ENCODE measurements at places on chromosomes 11 and 22.

GRCh38 chr22:35451592-35451991, 51.7 kb downstream of the MCM5 start:
- DNase-seq, result no peak

DNA sequence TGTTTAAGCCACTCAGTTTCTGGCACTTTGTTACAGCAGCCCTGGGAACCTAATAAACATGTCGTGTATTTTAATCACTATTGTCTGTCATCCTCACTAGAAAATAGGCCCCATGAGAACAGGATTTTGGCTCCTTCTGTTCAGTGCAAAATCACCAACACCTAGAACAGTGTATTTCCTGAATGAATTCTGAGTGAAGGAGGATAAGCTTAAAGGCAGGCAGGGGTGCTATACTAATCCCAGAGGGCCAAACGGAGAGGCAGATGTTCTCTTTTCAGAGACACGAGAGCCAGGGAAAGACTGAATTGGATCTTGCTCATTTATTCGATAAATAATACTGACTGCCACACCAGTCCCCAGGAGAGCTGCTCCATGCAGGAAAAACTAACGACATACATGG, 10.4 kb downstream of the SMCO4 start:
- DNase-seq, result no peak

GRCh38 chr11:122686111-122686510, 30.6 kb downstream of the UBASH3B start:
- DNase-seq, result no peak

DNA sequence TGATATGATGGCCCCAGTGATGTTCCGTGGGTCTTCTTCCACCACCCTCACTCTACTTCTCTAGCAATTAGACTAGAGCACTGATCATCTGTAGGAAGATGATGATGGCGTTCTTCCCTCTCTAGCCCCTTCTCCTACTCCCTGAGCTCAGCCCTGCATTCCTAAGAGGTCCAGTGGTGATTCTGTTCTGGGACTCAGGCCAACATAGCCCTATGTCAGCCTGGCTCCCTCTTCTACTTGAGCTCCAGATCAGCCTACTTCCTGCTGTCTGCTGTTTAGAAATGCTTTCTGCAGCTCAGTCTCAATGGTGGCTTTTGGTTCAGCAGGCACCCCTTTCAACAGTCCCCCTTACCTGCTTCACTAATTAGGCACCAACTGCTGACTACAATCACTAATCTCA, 86.1 kb upstream of the ZBED5 start:
- DNase-seq, result no peak

DNA sequence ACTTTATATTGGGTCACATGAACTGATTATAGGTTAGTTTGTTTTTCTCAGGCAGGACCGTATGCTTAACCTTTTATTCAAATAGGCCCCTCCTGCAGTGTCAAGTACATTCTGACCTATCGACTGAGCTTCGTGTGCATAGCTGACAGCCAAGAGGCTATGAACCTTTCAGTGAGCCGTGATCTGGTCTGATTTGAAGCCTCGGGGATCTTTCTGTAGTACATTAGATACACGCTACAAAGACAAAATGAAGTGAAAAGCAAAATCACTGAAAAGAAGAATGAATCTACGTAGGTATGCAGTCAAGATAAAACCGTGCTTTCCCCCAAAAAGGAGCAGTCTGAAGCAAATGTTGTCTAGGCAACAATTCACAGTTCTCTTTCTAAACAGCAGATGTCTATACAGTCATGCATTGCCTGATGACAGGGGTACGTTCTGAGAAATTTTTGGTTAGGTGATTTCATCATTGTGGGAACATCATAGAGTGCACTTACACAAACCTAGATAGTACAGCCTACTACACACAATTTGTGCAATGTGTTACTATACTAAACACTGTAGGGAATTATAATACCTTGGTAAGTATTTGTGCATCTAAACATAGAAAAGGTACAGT, 18.1 kb downstream of the JHY start:
- DNase-seq, result no peak

GRCh38 chr11:118142809-118143208, 9.8 kb downstream of the SCN4B start:
- no peak for DNase-seq

DNA sequence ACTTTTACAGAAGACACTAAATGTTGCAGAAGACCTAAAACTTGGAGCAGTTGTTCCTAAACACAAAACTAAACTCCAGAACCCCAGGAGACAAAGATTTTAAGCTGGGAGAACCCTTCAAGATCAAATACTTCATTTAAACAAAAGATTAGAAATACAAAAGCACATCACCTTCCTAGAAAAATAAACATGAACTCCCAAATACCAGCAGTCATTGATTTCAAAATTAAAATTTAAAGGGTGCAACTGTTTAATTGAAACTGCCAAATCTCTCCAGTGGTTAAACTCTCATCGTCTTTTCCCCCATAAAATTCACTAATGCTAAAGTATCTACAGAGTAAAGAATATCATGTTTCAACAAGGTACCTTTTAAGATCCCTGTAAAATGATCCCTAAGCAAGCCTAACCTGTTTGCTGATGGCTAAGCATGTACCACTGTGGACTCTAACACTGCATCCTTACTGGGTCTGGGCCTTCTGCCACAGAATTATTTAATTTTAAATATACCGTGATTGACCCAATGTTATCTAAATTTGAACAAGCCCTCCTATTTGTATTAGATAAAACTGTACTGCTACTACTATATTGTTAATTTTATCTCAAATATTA, 53.7 kb upstream of the CCDC34 start:
- no peak for DNase-seq

DNA sequence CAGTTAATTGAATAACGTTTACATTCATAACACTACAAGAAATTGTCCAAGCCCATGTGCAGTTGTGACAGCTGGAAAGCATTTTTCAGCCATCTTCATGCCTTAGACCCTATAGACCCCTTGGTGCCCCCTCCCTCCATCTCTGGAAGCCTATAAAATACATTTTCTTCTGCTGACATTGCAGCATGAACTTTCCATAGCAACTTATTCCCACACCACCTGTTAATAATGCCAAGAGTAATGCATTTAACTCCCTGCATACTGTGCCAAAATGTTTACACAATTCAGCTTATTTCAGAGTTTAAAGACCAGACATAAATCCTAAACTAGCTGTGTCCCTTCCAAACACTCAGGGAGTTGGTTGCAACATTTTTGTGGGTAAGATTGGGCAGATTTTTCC, 143.0 kb upstream of the ARHGAP20 start:
- DNase-seq, result no peak

DNA sequence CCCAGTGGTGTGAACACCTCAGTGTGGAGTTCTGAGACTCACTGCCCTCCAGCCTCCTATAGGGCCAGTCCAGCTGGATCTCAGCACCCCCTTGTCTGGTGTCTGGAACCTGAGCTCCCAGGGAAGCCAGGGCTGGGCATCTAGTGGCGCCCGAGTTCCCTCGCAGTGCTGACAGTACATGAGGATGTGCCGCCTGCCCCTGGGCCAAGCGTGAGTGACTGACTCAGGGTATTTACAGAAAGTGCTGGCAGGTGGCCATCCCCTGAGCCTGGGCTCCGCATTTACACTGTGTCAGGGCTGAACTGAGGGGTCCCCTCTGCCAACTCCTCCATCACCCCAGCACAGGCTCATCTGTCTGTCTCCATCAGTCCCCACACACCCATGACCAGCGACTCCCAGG, 185.3 kb downstream of the BRD1 start:
- DNase-seq, result no peak

GRCh38 chr22:41831383-41831782, 1.5 kb upstream of the SREBF2 start:
- DNase-seq, result no peak

DNA sequence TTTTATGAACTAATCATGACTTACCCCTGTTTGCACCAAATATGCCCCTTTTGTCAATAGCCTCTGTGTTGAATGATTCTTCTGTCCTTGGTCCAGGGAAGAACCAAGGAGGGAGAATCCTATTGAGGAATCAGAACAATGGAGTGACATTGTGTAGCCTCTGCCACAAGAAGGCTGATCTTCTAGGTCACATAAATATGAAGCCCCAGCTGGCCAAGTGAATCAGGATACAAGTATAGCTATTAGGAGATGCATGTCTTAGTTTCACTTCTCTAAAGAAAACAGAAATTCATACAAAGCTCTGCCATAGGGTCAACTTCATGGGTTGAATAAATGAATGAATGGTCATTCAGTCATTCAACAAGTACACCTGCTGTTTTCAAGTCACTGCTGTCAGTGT, 118.2 kb upstream of the BLID start:
- no peak for DNase-seq

GRCh38 chr22:42719656-42720262, 911 bp downstream of the A4GALT start:
- no peak for DNase-seq
